ENCODE measurements at places on chromosomes 12 and 14.

GRCh38 chr12:25100194-25101091 lies 94.5 kb downstream of the DNAI7 start:
- no peak for DNase-seq

DNA sequence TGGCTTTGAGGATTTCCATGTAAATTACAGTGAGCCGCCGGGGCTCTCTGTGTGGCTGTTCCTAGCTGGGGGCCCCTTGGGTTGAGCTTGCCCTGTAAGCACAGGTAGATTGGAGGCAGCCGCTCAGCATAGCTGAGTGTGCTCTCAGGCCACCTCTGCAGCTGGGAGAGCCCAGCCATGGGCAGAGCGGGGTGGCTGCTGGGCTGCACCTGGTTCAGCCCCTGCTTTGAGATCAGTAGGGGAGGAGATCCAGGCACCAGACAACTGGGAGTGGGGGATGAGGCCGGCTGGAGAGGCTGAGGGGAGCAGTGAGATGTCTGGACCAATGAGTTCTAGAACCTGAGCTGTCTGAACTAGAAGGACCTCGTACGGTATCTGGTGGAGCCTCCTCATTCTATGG lies 44.8 kb downstream of the CACNA1C start:
- DNase-seq: no peak

DNA sequence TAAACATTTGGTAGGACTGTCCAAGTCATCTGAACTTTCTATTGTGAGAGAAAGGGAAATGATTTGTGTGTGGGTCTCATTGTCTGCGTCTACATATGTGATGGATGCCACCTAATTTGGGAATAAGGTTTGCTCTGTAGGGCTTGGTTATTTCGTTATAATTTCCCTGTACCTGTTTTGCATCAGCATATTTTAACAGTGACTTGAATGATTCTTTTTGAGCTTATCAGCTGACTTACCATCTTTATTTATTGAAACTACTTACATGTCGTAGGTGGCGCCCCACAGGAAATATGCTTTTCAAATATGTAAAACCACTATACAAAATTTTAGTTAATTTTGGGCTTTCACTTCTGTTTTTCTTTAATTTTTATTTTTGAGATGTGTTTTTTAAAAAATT lies 56.5 kb upstream of the BCAT1 start:
- no peak for DNase-seq

GRCh38 chr12:113129664-113130456 lies 5.7 kb downstream of the RASAL1 start:
- DNase-seq: no peak

GRCh38 chr14:99668307-99669295 lies 15.5 kb upstream of the CYP46A1 start:
- DNase-seq: no peak

GRCh38 chr12:94185801-94186200 lies 37.4 kb downstream of the PLXNC1 start:
- no peak for DNase-seq
